Stimulated activated CD8-positive, alpha-beta memory T cell treated with anti-CD3 and anti-CD28 coated beads, Interleukin-2, amount 100 ng/mL, for 1 hour (primary cell): ENCODE measurements at places on chromosomes 2 and 18.

DNA sequence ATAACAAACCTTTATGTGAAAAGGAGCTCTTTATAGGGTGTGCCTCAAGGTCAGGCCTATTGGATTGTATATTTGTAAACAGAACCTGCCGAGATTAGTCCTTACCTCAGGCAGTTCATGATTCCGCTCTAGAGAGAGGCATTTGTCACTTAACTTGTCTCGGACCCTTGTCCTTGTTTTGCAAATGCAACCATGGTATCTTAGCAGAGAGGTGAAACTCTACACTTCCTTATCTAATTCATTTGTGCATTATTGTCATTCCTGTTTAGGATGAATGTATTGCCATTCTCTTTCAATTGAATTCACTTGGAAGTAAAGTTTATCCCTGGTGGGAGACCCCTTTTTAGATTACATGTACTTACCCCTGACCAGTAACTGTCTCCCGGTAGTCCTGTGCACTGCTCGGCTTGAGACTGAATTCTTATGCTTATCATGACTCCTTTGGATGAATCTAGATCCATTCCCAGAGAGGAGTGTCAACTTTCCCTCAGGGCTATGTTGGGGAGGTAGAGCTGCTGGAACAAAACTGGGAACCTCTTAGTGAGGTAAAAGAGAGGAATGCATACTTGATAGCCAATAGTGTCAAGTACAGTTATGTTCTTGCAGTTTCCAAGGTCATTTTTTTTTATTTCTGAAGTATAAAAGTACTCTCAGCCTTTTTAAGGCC lies 46.6 kb downstream of the SGPP2 start:
- DNase-seq, result no peak

DNA sequence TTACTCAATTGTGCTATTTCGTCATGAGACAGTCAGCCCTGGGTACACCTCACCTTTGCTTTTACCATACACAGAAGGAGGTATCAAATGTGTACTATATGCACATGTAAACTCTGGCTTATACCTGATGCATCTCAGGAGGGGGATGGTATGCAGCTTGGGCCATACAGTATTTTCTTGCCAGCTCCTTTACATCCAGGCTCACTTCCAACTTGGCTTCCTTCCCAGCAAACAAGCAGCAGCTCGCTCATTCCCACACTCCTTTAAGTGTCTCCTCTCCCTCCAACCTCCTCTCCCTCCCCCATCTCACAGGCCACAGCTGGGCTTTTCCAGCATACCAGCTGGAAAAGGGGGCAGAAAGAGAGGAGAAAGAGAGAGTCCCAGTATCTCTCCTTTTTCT lies 9.6 kb downstream of the MARCHF4 start:
- no peak for DNase-seq

DNA sequence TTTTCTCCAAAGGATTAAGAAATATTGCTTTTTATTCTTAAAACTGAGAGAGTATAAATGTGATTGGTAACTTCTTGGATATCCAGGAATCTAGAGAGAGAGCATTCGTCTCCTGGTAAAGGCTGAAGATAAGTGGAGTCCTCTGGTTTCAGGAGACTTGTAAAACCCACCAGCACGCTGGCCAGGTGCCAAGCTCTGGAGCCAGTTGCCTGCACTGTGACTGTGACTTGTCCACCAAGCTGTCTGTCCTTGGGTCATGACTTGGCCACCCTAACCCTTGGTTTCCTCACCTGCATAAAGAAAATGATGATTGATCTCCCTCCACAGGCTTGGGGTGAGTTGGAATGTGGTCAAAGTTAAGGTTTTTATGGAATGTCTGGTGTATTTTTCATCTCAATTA lies 185.4 kb upstream of the NCKAP5 start:
- DNase-seq, result no peak

GRCh38 chr2:113282747-113283533 lies 4.2 kb upstream of the PAX8 start:
- no peak for DNase-seq

DNA sequence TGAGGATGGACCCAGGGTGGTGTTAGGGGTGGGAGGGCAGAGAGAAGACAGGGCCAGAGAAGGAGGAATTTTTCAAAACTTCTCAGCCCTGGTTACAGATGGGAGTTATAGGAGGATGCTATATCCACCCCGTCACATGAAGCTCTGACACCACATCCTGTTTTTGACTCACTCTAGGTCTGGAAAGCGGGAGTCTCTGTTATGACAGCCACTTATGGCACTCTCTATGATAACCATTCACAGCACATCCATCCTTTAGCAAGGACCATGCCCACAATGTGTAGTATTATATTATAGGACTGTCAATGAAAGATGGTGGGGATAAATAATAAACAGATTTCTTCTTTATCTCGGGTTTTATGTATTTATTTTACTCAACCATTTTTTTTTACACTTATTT lies 461.2 kb downstream of the CDH2 start:
- no peak for DNase-seq

DNA sequence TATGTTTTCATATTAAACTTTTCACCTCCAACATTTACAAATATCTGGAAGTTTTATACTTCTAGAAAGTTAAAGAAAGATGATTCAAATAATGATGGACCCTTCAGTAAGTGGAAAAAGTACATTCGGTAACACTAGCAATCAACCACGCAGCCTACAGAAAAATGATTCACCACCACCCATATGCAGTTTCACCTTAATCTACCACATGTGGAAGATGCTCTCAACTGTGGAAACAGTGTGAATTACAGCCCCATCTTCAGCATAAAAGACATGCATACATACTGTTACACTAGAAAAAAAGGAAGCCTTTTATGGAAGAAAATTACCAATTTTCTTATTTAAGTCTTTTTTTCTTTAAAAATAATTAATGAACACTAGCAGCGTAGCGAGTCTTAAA lies 1.1 kb downstream of the SLC38A11 start:
- DNase-seq, result no peak

DNA sequence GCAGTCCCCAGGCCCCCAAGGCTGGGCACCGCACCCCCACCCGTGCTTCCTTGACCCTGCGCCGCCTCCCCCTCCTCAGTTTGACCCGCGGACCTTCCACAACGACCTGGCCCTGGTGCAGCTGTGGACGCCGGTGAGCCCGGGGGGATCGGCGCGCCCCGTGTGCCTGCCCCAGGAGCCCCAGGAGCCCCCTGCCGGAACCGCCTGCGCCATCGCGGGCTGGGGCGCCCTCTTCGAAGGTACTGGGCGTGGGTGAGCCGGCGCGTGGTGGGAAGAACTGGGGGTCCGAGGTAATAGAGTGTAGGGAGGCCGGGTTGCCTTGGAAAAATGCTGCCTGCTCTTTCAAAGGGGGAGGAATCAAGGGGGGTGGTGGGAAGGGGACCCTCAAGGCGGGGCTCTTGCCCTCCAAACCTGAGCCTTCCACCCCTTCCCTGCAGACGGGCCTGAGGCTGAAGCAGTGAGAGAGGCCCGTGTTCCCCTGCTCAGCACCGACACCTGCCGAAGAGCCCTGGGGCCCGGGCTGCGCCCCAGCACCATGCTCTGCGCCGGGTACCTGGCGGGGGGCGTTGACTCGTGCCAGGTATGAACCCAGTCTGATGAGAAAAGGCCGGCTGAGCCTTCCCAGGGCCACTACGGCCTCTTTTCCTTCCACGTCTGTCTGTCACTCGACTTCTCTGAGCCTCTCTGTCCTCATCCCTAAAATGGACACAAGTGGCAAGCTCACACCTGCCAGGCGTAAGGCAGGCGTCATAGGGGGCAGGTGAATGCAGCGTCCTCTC lies 2.6 kb downstream of the PRSS56 start:
- DNase-seq, result no peak

DNA sequence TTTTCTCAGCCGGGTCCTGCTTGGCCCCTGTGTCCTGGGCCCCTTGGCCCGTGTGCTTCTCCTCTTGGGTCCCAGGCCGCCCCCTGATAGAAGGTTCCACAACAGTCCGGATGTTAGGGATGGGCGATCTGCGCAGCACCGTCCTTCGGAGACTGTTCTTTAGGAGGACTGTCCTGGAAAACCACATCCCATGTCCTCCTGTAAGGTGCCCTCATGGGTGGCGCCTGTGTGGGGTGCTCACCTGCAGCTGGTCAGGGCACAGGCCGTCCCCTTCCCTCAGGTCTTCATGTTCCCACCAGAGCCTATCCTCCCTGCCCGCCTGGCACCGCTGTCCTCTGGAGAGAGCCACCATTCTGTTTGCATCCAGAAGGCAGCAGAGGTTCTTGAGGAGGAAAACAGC lies 50.0 kb downstream of the CTDP1 start:
- no peak for DNase-seq

DNA sequence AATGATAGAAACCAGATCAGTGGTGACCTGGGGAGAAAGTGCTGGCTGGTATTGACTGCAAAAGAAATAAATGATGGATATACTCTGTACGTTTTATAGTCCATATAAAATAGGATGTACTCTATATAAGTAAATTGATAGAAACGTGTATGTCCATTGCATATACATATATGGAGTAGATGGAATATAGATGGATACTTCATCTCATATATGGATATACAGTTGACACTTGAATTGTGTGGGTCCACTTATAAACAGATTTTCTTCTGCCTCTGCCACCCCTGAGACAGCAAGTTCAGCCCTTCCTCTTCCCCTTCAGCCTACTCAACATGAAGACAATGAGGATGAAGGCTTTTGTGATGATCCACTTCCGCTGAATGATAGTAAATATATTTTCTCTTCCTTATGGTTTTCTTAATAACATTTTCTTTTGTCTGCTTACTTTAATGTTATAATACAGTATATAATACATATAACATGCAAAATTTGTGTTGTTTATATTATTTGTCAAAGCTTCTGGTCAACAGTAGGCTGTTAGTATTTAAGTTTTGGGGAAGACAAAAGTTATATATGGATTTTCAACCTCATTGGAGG lies 76.1 kb upstream of the MYCN start:
- DNase-seq, result no peak
